ENCODE measurements at places on chromosomes 11 and 22. TPM values are rescaled to one million over a fixed set of nuclear protein-coding genes. Genes with fewer than 3 reads are reported as not detected.

- DNase-seq = no peak
Observed at GRCh38 chr11:10674440-10674855, 19.1 kb downstream of the IRAG1 start.

- DNase-seq = no peak
Observed at GRCh38 chr11:104624021-104624420, 274.2 kb downstream of the CASP12 start.

DNA sequence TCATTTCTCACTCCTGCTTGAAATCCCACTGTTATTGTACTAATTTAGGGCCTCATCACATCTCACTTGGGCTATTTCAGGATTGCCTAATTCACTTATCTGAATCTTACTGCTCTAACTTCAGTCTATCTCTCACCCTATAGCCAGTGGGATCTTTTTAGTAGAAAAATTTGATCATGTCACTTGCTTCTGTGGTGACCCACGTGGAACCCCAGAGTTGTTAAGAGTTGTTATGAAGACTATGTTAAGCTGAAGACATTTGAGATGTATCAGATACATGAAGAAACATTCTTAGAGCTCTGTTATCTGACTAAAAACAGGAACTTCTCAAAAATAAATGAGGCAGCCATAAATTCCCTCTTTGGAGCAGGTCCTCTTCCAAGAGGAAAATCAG, 1375.6 kb upstream of the TENM4 start:
- DNase-seq = no peak

- DNase-seq = no peak
Observed at GRCh38 chr11:955154-956063, 29.7 kb downstream of the AP2A2 start.

GRCh38 chr11:120563703-120564572, 52.4 kb downstream of the GRIK4 start:
- DNase-seq = no peak

DNA sequence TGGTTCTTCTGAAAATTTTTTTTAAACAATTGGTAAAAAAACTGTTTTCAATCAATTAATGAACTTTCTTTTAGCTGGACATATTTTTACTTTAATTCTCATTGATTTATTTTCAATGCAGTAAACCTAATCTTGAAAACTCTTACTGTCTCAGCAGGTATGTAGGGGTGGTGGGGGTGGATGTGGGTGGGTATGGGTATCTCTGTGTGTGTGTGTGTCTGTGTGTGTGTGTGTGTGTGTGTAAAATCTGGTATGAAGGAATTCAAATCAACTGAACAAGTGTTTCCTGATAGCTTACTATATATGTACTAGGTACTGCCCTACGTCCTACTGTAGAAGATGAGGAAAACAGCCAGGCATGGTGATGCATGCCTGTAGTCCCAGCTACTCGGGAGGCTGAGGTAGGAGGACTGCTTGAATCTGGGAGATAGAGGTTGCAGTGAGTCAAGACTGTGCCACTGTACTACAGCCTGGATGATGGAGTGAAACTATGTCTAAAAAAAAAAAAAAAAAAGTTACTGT, 75.5 kb downstream of the MRTFA start:
- no peak for DNase-seq

DNA sequence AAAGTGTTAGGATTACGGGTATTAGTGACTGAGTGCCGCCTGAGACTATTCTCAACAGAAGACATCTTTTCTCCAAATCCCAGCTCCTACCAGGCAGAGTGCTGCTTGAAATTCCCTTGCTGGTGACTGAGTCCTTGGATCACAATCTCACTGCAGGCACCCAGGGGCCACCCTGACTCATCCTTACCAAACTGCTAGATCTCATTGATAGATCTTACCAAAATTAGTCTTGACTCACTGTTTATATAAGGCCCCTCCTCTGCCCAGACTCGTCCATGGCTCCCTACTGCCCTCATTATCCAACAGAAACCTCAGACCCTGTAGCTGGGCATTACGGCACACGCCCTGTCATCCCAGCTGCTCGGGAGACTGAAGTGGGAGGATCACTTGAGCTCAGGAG, 14.7 kb downstream of the TBC1D10A start:
- no peak for DNase-seq

DNA sequence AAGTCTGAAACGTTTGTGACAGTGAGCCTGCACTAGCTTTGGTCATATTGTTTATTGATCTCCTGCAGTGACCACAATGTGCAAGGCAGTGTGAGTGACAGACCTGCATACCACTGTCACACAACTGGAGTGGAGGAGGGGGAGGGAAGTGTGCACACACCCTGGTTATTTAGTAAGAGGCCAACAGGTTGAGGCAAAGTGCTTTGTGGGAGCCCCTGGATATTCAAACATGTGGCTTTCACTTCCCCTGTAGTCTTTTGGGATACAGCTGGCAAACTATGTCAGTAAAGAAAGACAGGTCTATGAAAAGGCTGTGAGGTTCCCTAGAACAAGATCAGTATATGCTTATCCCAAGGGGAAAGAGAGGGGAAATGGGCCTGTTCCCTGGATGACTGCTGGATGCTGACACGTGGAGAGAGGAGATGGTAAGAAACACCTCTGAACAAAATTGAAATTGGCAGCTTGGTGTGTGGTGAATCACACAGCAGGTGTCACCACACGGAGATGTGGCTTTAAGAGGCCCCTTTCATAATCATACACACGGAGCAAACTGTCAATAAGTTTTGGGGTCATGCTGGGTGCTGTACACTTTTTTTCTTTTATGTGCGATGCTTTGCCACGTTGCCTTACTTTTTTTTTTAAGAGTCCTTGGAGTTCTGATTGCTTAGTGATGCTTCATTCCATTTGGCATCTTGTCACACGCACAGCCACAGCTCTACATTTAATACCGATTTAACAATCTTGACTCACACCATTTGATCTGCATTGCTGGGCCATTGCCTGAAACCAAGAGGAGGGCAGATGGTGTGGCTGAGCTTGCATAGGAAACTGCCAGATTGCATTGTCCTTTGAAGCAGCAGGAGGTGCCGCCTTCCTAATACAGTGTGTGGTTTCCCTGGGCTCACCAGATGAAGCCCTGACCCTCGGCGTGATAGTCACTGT, 11.3 kb downstream of the OSBP2 start:
- peak; percentile 43 for DNase-seq

DNA sequence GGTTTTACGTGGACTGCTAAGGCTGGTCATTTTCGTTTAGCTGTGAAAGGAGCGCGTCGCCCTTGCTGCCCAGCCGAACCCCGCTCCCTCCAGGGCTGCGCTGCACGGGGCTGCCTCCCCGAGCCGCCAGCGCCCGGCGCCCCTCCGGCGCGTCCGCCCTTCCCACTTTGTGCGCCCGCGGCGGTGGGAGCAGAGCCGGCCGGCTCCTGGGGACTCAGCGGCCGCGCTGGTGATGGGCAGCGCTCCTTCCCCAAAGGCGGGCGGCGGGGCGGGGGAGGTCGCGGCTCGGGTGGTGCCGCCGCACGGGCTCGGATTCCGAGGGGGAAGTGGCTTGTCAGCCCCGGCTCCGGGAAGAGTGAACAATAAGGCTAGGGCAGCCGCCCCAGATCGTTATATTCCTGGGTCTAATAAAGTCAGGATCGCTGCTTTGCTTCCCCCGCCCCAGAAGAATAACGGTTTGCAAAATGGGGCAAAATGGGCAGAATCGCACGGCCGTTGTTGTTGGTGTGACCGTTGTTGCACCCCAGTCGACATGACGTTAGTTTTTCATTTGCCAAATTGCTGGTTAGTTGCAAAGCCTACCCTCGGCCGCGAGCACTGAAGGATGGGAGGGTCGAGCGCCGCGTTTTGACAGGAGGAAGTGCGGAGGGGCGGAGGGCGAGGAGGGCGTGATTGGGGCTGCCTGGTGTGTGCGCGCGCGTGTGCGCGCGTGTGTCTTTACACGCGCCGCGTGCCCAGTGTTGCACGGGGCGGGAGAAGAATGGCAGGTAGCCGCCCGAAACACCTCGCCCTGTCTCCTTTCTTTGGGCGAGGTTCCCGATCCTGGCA, 745 bp downstream of the NCAM1 start:
- DNase-seq = peak; percentile 9

Gene AP5B1
- 22.4 TPM for total RNA-seq

Gene USP47
- 85.6 TPM for total RNA-seq

Gene PRR33
- total RNA-seq = not detected
